Activated naive CD4-positive, alpha-beta T cell treated with Interleukin-2 at 50 U/mL for 16 hours (primary cell): ENCODE measurements at places on chromosomes 1 and 21.

DNA sequence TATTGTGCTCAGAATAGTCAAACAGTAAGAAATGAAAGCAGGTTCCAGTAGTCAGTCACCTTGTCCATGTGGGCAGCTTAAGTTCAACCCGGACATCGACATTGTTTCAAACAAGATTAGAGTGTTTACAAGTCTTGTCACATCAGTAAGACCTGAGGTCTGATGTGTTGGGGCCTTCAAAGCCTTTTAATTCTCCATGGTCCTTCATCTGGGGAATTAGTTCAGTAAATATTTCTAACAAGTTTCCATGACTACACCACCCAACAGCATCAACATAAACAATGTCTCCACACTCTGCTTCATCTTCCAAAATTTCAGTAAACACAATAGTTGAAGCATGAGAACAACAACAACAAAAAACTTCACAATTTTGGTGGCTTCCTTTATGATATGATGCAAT lies 15.1 kb upstream of the ADORA1 start:
- DNase-seq: no peak

GRCh38 chr21:35692311-35692710 lies 368.0 kb downstream of the SETD4 start:
- DNase-seq: no peak

GRCh38 chr1:231507476-231508355 lies 20.8 kb upstream of the TSNAX start:
- DNase-seq: no peak

DNA sequence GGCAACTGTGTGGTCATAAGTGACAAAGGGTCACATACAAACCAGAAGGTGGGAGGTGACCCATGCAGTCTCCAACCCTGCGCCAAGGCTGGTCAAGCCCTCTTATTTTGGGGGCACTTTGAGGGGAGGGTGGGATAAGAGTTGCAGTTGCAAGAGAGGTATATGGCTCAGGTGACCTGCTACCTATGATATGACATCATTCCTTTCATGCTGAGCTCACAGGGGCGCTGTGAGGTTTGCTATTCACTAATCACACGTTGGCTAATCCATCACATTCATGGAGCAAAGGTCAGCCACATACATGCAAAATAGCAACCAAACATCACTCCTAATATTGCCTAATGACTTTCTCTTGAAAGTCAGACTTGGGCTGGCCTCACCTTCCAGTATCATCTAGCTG lies 72.0 kb upstream of the PAXBP1 start:
- DNase-seq: no peak
